ENCODE measurements at places on chromosomes 7 and 10.

DNA sequence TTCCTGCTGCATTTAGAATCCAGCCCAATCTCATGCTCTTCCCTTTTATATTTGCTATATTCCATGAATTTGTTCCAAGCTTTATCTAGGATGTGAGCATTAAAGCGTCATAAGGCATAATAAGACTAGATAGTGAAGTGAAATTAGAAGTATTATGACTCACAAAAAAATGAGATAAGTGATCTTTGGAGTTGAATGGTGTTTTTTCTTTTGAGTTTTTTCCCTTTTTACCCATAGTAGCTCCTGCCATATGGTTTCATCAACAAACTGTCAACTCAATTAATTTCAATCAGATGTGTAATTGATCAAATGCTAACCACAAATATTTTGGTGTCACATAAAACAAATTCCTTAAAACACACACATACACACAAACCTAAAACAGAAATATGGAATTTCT lies 17.0 kb downstream of the KLHDC10 start:
- DNase-seq: no peak

- no peak for DNase-seq
These were observed 86.6 kb downstream of the NRG3 start for GRCh38 chr10:81961451-81962184.

DNA sequence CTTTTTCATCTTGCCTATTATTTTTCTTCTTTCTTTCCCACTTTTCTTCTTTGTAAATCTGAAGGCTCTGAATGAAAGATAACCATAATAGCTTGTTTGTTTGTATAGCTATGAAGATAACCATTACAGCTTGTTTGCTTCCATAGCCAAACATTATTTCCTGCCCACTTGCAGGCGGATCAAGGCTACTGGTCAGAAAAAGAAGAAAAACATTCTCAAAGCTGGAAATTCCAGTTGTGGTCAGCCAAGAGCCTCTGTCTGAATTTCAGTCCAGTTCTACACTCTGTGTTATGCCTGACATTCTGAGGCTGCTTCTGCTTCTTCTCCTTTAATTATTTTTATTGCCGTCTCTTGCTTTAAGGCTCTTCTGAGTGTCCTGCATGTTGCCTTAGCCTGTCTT lies 48.9 kb downstream of the TMEM178B start:
- no peak for DNase-seq

GRCh38 chr10:77007834-77008233 lies 629.8 kb downstream of the KCNMA1 start:
- DNase-seq: no peak

GRCh38 chr10:60425392-60426110 lies 35.9 kb upstream of the ANK3 start:
- no peak for DNase-seq

- DNase-seq: no peak
These were observed 634.4 kb upstream of the POT1 start for GRCh38 chr7:125563964-125564529.

- no peak for DNase-seq
These were observed 420.4 kb downstream of the DNAJB6 start for GRCh38 chr7:157757211-157757610.

GRCh38 chr10:116947841-116948529 lies 57.0 kb downstream of the SHTN1 start:
- no peak for DNase-seq

Data from NCI-H187 (cell line).